ENCODE measurements at places on chromosomes 11 and 22. TPM values are rescaled to one million over a fixed set of nuclear protein-coding genes. Genes with fewer than 3 reads are reported as not detected.

DNA sequence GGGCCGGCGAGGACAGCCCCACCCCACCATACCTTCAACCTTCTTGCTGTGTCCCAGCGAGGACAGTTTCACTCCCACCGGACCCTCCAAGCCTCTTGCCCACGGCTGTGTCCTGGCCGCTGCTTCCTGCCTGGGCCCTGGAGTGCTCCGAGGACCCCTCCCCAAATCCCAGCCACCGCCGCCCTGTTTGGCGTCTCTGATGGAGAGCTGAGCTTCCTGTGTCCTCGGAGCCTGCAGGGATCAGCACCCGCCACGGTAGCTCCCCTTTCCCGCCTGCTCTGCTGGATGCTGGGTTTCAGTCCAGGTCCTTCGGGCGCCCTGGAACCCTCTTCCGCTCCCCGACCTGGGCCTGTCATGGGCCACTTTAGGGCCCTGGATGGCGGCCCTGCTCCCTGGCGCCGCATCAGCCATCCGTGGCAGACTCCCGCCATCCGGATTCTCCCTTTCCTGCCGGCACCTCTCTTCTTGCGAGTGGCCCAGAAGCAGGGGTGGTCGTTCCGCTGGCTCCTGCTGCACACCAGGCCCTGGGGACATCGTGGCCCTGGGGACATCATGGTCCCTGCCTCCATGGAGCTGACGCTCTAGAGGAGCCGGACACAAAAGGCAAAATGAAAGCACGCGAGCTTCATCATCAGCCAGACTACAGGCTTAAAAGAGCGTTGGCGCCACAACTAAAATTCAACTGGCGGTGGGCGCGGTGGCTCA, 34.3 kb upstream of the GAL start:
- no peak overlapping the region for H3K27ac ChIP-seq
- DNase-seq, result no peak
- peaks cover 4% of the 10 kb centered on the region for H3K36me3 ChIP-seq
- H3K4me1 ChIP-seq, result no peaks in the 10 kb centered on the region
- no peak overlapping the region for H3K4me3 ChIP-seq
- peaks cover 11% of the 10 kb centered on the region for H3K27me3 ChIP-seq

- peaks cover 36% of the 10 kb centered on the region for H3K4me1 ChIP-seq
- peak overlapping the region; percentile 96 for H3K27ac ChIP-seq
- peaks cover 8% of the 10 kb centered on the region for H3K36me3 ChIP-seq
- peak overlapping the region; percentile 99 for H3K4me3 ChIP-seq
These were observed 594 bp downstream of the MPST start for GRCh38 chr22:37020192-37020479.

DNA sequence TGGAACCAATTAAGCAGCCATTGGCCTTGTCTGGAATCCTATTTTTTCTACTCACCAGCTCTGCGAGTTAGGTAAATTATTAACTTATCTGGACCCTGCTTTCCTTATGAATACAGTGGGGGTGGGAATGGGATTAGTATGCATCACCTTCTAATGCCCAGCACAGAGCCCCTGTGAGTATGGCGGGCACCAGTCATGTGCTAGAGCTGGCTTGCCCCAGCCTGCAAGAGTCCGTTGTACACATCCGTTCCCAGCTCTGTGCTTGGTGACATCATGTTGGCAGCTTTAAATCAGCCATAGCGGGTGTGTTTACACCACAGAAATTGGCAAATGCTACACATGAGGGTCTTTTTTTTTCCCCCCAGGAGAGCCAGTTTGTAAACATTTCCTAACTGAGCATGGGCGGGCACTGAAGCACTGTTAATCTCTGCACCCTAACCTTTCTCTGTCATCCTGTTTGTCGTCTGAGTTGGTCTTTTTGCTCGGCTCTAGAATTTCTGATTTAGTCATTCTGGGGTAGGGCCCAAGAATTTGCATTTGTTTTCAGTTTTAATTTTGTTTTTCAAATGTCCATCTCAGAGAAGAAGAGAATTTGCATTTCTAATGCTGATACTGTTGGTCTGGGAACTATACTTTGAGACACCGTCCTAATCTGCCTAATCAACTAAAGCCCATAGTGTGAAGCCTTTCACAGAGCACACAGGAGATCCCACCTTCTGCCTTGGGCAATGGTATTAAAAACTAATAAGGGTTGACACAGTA, 130.3 kb upstream of the TBCEL start:
- DNase-seq, result no peak
- no peaks in the 10 kb centered on the region for H3K36me3 ChIP-seq
- H3K4me3 ChIP-seq, result no peak overlapping the region
- H3K27me3 ChIP-seq, result no peaks in the 10 kb centered on the region

DNA sequence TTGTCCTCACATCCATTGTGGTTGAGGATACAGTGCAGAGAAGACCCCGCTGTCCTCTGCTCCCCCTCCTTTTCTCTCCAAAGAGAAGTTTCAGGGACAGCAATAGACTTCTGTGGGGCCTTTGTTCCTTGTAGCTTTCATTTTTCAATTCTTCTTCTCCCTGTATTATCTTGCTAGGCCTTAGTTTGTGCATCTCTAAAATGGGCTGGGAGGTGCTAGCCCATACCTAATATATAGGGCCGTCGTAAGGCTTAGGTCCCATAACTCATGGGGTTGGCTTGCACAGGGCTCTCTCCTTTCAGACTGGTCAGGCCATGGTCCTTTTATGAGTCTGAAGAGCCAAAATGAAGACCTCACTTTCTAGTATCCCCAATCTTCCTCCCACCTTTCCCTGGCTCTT, 33.0 kb downstream of the ZBTB16 start:
- H3K36me3 ChIP-seq, result peaks cover 4% of the 10 kb centered on the region
- H3K27ac ChIP-seq, result peak overlapping the region; percentile 99
- no peak for DNase-seq
- H3K27me3 ChIP-seq, result no peaks in the 10 kb centered on the region

DNA sequence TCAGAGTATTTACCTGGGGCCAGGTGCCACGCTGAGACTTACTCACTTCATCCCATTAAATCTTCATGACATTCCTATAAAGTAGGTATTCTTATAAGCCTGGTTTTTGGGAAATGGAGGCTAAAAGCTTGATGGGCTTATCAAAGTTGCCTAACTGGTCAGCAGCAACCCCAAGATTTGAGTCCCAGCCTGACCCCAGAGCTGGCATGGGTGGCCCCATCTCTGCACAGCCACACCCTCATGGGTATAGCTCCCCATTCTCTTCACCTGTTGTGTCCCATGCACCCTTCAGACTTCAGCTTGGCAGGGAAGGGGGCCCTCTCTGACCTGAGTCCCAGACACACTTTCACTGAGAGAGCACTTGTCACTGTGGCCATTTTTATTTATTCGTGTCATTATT, 37.4 kb upstream of the TP53I11 start:
- H3K4me1 ChIP-seq, result peaks cover 7% of the 10 kb centered on the region
- no peak overlapping the region for H3K4me3 ChIP-seq
- no peak overlapping the region for H3K27ac ChIP-seq
- no peaks in the 10 kb centered on the region for H3K36me3 ChIP-seq

DNA sequence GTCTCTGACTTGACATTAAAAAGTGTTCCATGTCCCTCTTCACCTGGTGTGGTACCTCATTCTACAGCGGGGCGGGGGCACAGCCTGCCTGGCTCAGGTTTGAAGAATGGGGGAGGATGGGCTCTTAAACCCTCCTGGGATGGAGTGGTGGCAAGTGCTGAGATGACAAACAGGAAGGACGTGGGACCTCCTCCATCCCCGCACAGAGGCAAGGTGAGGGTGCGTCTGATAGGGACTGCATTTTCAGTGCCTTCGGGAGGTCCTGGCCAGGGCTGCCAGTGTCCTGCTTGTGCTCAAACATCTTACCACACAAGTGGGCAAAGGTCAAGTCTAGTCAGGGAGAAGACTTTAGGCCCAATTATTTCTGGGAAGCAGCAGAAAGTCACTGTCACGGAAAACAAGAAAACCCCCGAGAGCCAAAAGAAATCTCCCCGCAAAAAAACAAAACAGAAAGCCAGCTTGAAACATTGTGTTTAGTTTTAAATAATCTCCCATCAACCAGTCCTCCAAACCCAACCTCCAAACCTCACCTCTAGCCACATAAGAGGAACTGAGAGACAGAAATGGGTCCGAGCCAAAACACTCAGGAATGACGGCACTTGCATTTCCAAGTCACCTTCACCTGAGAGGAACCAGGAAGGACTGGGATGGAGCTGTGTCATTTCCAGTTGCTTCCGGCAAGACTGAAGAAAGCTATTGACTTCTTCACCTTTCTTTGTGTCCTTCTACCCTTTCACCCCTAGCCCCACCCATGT, 966.5 kb downstream of the NTM start:
- H3K4me1 ChIP-seq, result no peaks in the 10 kb centered on the region
- no peak overlapping the region for H3K4me3 ChIP-seq
- peak overlapping the region; percentile 27 for H3K27ac ChIP-seq
- no peak for DNase-seq
- peaks cover 2% of the 10 kb centered on the region for H3K27me3 ChIP-seq

- H3K27me3 ChIP-seq, result peaks cover 2% of the 10 kb centered on the region
- H3K4me3 ChIP-seq, result no peak overlapping the region
These were observed 8.7 kb upstream of the MPPED2 start for GRCh38 chr11:30594646-30595411.

TRIM51 gene
- total RNA-seq, result not detected

All from neural crest cell (in vitro differentiated cells).